Right hindlimb (tissue), 1 donor: ENCODE measurements at places on chromosomes 11 and 22.

- peak; percentile 63 for DNase-seq
Measured at GRCh38 chr22:42856179-42856864, 751 bp downstream of the ARFGAP3 start.

DNA sequence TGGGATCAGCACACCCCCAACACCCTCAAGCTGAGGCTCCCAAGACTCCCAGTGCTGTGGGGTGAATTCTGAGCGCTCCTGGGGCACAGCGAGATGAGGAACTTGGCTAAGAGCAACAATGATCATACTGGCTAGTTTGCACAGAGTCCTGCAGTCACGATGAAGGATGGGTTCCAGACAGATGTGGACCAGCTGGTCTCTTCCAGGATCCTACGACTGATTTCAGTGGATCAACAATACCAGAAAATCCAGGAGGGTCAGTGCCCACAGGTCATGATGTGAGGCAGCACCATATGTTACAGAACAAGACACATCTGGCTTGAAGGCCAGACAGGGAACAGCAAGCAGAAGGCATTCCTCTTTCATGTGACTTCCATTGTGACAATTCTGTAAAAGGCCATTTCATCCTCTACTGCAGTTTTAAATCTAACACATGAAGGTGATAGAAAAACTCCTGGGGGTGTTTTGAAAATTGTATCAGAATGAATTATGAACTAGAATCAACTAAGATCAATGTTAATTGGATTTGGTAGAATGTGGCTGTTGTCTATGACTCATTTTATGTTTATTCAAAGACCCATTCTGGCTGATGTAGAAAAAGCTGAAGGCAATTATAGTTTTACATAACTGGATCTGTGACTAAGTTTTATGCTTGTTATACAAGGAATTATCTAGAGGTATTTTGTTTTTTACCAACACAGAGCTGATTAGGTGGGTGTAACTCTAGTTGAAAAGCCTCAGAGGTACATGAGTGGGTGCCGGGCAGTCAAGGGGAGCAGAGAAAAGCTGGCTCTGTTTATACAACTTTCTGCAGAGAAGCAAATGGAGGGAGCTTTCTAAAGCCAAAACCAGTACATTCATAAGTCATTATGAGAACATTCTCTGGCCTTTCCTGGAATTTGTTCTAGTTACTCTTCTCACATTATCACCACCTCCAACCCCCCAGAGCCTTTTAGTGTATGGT is 29.1 kb downstream of the OR52K1 start:
- DNase-seq: no peak

DNA sequence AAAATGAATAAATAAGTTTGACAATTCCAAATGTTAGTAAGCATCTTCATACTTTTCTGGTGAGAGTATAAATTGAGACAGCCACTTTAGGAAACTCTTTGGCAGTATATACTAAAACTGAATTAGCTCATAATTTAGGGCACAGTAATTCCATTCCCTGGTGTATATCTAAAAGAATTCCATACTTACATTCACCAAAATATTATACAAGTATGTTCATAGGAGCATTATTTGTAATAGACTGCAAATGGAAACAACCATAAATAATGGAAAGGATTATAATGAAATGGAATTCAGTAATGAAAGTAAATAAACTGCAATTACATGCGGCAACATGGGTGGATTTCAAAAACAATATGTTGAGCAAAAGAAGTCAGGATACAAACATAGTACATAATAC is 315.8 kb upstream of the LRRC4C start:
- no peak for DNase-seq

GRCh38 chr22:29112681-29113080 is 39.8 kb downstream of the KREMEN1 start:
- DNase-seq: no peak

GRCh38 chr22:32421484-32421883 is 9.4 kb upstream of the RTCB start:
- no peak for DNase-seq

DNA sequence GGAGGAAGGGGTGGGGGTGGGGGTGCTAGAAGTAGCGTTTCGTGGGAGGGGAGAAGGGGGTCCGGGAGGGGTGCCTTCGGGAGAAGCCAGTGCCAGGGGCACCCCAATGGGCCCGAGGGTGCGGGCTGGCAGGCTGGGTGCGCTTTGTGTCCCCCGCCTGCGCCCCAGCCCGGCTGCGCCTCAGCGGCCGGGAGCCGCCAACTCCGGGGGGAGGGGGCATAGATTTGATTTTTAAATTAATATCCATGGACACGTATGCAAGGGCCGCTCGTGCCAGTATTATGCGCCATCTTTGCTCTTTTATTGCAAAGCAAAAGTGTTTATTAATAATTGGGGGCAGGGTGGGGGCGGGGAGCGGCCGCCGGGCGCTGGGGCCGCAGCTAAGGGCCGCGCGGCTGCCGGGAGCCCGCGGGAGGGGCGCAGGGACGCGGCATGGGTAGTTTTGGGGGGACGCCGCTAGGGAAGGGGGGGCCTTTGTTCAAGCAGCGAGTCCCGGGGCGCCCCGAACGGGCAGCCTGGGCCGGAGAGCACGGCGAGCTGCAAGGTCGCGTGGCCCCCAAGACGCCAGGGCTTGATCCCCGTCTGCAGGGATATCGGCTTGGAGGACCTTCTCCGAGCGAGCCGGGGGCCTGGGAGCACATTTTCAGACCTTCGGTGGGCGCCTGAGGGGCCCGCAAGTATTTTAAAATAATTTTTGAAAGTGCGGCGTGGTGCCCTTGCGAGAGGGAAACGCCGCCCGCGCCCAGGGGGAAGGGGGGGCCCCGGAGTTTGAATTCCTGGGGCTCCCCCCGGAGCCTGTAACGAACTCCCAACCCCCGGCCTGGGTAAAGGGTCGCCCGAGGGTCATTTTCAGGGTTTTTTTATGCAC is 959 bp downstream of the CCND1 start:
- DNase-seq: no peak

DNA sequence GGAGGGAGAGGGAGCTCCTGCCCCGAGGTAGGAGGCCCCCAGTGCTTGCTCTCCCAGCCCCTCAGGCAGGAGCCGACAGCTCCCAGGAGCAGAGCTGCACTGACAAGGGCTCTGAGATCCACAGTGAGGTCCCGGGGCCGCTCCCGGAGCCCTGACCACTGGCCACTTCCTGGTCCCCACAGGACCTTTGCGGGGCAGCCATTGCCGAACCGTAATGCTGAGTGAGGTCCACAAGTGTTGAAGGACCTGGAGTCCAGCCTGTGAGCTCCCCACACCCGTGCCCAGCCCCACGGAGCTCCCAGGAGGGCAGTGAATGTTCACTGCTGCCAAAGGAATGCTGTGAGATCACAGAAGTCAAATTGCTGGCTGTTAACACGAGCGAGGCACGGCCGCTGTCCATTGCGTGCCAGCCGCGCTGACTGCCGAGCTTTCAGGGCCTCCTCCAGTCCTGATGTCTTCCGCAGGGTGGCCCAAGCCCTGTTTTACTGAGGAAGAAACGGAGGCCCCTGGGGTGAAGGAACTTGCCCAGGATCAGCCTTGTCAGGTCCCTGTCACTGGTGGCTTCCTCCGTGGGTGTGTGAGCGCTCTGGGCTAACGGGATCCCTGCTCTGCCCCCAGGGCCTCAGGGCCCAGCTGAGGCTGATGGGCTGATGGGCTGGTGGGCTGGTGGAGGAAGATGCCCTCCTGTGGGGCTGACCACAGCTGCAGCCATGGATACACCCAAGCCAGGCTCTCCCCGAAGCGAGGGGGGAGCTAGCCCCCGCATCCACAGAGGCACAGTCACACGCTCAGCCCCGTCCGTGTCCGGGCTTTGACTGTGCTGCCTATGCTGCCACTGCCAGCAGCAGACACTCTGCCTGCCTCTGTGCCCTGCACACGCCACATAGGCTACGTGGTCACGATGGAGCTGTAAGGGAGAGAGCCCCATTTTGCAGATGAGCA is 70.8 kb downstream of the WNT7B start:
- DNase-seq: peak; percentile 50

DNA sequence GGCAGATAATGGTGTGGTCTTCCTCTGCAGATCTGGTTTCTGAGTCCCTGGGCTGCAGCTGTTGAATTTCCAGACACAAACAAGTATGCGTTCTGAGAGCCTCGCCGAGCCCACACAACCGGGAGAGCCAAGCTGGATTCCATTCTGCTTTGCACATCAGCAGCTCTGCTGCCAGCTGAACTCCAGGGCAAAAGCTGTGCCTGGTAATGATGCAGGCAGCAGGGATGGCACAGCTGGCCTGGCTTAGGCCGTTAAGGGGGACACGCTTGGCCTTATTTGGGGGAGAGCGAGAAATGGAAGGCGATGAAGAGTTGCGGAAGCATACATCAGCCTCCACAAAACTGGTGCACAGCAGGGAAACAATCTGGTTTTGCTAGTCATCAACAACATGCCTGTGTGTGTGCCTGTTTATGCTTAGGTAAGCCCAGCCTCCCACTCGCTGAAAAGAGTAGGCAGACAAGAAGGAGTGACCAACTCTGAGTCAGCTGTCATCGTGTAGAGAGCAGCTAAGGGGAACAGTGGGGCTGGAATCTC is 25.1 kb downstream of the ADAMTS8 start:
- peak; percentile 91 for DNase-seq

- no peak for DNase-seq
Measured at GRCh38 chr11:46133119-46133518, 11.9 kb upstream of the PHF21A start.

DNA sequence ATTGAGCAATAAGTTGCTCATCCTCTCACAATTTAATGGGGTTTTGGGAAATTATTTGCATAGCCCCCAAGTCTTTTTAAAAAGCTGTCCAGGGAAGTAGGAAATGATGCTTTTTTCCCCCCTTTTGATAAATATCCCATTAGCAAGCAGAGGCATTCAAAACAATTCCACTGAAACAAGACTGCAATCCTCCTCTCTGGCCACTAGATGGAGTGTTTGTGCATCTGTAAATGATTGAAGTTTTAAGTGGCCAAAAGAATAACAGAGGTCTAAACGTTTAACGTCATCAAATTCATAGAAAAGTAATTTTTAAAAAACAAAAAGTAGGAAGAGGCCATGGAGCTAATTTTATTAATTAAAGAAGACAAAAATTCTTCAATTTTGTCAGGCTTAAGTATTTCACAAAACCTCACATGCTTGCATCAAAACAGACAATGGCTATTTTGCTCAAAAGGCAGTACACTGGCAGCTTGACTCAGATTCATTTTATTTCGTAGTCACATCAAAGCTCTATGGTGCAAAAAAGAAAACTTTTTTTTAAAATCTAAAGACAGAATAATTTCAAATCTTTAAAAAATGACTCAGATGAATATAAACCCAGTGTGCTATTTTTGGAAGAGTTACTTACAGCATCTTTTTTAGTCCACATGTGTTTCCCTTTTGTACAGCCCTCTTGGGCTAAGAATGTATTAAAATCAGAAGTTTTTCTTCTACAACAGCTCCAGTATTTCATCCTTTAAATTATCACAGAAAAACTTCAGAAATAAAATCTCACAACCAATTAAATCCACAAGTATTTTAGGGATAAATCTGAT is 17.8 kb downstream of the CHORDC1 start:
- DNase-seq: no peak

DNA sequence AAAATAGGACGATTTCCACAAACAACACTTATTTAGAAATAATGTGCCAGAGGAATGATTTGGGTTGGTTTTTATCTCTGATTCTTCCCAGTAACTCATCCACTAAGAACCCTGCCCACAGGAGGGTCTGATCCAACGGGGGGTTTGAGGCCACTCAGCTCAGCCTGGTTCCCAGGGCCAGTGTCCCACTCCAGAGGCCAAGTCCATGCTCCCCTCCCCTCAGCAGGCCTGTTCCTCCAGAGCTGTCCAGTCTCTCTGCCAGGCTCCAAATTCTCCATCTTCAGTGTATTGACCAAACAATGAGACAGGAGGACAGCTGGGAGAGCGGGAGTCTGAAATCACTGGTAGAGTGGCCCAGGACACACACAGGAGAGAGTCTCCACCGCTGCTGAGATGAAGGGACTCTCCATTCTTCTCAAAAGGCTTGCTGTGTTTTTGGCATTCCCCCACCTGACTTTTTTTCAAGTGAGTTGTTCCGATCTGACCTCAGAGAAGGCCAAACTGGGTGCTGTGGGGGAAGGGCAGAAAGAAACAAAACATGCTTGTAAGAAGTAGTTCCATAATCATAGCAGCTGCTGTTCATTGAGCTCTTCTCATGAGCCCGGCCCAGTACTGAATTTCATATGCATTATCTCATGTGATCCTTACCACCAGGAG is 17.6 kb upstream of the SCN2B start:
- DNase-seq: no peak

DNA sequence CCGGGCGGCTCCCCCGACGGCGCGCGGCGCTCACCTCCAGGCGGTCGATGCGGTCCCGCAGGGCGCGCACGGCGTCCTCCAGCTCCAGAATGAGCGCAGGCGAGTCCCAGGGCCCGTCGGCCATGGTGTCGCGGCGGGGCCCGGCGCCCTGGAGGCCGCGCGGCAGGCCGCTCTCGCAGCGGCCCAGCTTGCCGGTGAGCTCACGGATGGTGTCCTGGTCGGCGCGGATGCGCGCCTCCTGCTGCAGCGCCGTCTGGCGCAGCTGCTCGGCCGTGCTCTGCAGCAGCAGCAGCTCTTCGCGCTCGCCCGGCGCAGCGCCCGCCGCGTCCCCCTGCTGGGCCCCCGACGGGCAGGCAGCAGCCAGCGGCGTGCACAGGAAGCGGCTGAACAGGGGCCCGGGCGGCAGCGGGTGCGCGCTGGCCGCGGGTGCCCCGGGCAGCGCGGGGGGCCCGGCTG is 599 bp downstream of the NPTXR start:
- peak; percentile 87 for DNase-seq

- no peak for DNase-seq
Measured at GRCh38 chr11:33197915-33198727, 36.8 kb upstream of the CSTF3 start.

DNA sequence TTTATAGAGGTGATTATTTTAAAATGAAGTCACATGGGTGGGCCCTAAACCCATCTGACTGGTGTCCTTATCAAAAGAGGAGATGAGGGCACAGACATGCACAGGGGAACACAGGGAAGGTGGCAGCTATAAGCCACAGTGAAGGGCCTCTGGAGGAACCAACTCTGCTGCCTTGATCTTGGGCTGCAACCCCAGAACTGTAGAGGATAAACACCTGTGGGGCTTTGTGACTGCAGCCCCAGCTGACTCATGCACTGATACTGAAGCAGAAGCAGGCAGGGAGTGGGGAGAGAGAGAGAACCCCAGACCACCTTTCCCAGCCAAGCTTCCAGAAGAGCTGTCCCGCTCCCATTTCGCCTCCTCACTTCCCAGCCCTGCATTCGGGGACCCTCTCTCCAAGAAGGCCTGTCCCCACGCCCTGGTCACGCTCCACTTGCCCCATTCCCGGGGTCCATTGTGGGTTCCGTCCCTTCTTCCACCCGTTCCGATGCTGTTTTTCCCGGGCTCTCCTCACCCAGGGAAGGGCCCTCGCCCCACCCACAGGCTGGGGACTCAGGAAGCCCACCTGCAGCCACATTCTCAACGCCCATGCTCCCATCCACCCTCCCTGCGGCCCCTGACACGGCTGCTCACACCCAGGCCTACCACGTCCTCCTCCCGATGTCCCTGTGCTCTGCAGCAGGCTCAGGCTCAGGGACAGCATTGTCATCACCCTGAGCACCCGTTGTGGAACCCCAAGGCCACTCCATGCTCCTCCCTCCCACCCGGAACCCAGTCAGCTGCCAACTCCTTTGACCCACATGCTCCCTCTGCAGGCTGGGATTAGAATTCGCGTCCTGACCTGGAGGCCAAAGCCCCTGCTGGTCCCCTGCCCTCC is 90.8 kb upstream of the SHANK2 start:
- no peak for DNase-seq

- DNase-seq: no peak
Measured at GRCh38 chr11:13007182-13008060, 1.7 kb upstream of the RASSF10 start.
